Ascending aorta (tissue), 2 donors: ENCODE measurements at places on chromosomes 11 and 22. TPM values are rescaled to one million over a fixed set of nuclear protein-coding genes. Genes with fewer than 3 reads are reported as not detected.
A peak's percentile ranks its signal among the peaks of the same experiment; 100 is the strongest.

The DSCAML1 gene
- total RNA-seq = not detected

The FOXRED2 gene
- total RNA-seq = 25.9 TPM

DNA sequence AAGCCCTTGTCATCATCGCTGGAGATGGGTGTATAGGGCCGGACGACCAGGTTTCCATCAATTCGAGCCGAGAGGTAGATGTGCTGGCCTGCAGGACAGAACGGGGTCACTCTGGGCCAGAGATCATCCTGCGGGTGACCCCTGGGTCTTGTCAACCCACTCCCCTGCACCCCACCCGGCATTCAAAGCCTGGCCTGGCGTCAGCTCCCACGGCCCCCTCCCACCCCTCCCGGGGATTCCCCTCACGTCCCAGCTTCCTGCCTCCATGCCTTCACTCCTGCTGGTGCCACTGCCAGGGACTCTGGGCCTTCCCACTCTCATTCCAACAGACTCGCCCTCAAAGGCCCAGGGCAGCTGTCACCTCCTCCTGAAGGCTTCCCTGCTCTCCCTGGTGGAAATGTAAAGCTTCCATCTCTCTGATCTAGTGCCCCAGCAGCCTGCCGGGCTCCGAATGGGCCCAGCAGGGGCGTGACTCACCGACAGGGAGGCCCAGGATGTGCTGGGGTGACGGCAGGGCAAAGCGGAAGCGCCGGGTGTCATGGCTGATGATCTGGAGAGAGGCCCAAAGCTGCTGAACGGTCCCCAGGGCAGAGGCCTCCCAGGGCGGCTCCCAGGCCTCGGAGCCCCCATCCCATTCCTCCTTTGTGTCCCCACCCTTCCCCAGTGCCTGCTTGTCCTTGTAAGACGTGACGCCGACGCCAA lies 9.3 kb downstream of the ATP5MGL start:
- peak overlapping the region; percentile 93 for H3K27ac ChIP-seq
- peaks cover 8% of the 10 kb centered on the region for H3K4me1 ChIP-seq
- H3K36me3 ChIP-seq = peaks cover 87% of the 10 kb centered on the region
- H3K27me3 ChIP-seq = no peaks in the 10 kb centered on the region
- DNase-seq = no peak

DNA sequence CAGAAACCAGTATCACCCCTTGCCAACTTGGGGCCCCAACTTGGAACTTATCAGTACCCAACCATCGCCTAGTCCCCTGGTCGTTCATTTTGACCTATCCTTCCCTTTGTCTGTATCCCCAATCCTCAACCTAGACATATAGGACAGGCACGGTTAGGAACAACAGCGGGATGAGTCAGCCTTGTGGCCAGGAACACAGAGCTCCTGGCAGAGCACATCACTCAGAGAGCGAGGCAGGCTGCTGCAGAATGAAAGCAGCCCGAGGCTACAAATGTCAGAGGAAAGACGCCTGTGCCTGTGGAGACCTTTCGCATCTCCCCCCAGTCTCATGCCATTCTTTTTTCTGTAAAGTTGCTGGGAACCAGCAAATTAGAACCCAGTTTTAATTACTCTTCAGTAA lies 14.6 kb downstream of the DKK3 start:
- H3K4me1 ChIP-seq = peaks cover 7% of the 10 kb centered on the region
- no peaks in the 10 kb centered on the region for H3K27me3 ChIP-seq
- peak overlapping the region; percentile 53 for H3K27ac ChIP-seq
- H3K4me3 ChIP-seq = no peak overlapping the region
- peak; percentile 59 for DNase-seq

The BBOX1 gene
- total RNA-seq = not detected

- H3K36me3 ChIP-seq = no peaks in the 10 kb centered on the region
- no peaks in the 10 kb centered on the region for H3K27me3 ChIP-seq
- no peak overlapping the region for H3K4me3 ChIP-seq
- no peaks in the 10 kb centered on the region for H3K4me1 ChIP-seq
- DNase-seq = no peak
These were observed 241.8 kb upstream of the UBASH3B start for GRCh38 chr11:122413677-122414076.

The CYB5R2 gene
- 35.8 TPM for total RNA-seq

DNA sequence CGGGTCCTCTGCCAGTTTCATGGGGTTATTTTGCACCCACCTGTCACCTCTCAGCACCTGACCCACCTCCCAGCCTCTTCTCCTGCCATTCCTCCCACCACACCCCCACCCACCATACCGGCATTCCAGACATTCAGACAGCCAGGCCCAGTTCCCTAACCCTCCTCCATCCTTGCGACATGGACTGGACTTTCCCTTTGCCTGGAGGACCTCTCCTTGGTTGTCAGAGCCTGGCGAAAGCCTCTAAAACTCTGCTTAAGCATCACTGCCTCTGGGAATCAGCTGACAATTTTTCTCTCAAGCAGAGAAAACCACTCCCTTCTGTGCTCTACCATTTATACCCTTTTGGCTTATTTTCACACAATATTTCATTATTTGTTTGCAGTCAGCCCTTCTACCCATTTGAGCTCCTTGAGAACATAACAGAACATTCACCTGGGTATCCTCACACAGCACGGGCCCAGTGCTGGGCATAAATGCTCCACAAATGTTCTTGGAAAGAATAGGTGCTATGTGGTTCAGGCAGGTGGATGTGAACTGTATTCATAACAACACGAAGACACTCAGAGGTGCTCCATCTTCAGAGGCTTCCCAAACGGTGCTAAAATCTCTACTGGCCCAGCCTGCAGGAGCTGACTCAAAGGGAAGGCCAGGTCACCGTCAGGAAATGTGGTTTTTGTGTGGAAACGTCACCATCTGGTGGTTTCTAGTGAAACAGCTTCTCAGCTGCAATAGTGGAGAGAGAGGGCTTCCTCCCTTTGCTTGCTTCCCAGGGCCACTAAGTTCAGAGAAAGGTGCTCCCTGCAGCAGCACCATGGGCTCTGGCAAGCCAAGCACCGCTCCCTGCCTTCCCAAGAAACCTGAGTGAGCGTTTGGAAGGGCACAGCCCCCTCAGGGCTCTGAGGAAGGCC lies 10.4 kb downstream of the SPATA19 start:
- H3K4me3 ChIP-seq = no peak overlapping the region
- DNase-seq = no peak
- H3K36me3 ChIP-seq = no peaks in the 10 kb centered on the region
- H3K27ac ChIP-seq = no peak overlapping the region

The RAB36 gene
- total RNA-seq = 1.8 TPM

The HEPHL1 gene
- total RNA-seq = not detected

DNA sequence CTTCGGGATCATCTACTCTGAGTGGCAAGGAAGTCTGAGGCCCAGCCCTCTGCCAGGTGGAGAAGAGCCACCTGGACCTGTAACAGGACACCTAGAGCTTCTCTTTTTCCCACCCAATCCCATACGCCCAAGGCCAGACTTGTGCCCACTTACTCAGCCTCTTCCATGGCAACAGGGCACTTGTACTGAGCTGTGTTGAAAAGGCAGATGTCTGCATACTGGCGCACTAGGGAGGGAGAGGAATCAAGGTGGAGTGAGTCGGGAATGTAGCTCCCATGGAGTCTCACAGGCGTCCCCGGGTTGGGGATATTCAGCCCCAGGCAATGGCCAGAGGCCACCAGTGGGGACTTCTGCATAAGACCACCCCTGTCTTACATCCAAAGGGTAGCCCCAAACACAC lies 36.1 kb downstream of the TPBGL start:
- no peaks in the 10 kb centered on the region for H3K27me3 ChIP-seq
- DNase-seq = peak; percentile 44
- no peak overlapping the region for H3K27ac ChIP-seq
- peaks cover 18% of the 10 kb centered on the region for H3K36me3 ChIP-seq
- no peak overlapping the region for H3K4me3 ChIP-seq
- no peaks in the 10 kb centered on the region for H3K4me1 ChIP-seq

The MUC6 gene
- total RNA-seq = not detected

The C22orf42 gene
- total RNA-seq = not detected

DNA sequence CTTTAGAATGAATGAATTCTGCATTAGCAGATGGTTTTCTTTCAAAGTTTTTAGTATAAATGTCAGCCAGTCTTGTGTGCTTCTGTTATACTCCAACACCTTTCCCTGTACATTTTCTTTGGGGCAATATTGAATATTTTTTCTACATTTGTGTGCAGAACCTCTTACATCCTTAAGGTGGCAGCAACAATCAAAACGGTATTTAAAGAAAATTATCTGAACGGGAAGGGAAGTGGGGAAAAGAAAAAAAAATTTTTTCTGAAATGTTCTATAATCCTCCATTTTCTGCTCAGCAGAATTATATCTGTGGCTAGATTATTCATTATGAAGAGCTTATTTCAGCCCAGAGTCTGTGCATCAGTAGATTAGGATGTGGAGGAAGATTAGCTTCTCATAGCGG lies 347.3 kb upstream of the RAG2 start:
- H3K27me3 ChIP-seq = no peaks in the 10 kb centered on the region
- H3K36me3 ChIP-seq = no peaks in the 10 kb centered on the region
- H3K27ac ChIP-seq = no peak overlapping the region
- no peak for DNase-seq
- H3K4me3 ChIP-seq = no peak overlapping the region
- H3K4me1 ChIP-seq = no peaks in the 10 kb centered on the region

The GALNT18 gene
- total RNA-seq = 53.5 TPM

The LAYN gene
- 27.2 TPM for total RNA-seq

The C11orf42 gene
- total RNA-seq = not detected

DNA sequence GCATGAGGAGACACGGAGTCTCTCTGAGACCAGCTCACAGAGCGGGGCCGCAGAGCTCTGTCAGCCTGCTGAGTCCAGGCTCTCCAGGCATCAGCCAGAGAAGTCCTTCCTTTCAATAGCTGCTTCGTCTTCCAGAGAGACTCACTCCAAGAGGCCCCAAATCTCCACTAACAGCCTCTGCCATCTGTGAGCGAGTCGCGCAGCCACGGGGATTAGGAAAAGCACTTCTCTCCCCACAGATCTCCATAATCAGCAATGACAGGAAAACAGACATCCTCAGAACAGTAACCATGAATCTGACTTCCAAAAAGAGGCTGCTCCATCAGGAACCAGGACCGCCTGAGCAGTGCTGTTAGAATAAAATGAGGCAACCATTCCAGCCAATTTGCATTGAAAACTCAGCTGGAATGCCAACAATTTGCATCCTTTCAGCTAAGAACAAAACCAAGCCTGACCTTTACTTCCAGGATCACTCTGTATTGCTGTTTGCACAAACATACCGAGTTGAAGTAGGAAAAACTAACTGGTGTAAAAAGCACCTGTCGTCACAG lies 65.4 kb downstream of the SMCO4 start:
- H3K27ac ChIP-seq = no peak overlapping the region
- H3K4me3 ChIP-seq = no peak overlapping the region
- H3K4me1 ChIP-seq = no peaks in the 10 kb centered on the region
- H3K27me3 ChIP-seq = no peaks in the 10 kb centered on the region

DNA sequence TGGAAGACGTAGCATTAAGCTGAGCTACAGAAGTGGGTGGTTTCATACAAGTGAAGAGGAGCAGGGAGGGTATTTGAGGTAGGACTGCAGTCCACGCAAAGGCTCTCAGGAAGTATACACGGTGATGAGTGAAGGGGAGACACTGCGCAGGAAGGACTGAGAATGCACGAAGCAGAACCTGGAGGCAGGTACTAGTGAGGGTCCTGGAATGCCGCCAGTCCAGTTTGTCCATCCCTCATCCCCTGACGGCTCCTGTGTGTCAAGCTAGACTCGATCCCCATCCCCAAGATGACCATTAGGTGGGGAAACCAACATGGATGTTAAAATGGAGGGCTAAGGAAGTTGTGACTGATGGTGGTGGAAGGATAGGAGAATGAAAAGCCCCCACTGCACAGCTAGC lies 23.8 kb downstream of the ART5 start:
- no peak overlapping the region for H3K27ac ChIP-seq
- DNase-seq = no peak
- H3K27me3 ChIP-seq = no peaks in the 10 kb centered on the region
- no peaks in the 10 kb centered on the region for H3K4me1 ChIP-seq
- no peaks in the 10 kb centered on the region for H3K36me3 ChIP-seq

- no peak for DNase-seq
- no peaks in the 10 kb centered on the region for H3K36me3 ChIP-seq
- no peak overlapping the region for H3K4me3 ChIP-seq
- no peaks in the 10 kb centered on the region for H3K4me1 ChIP-seq
These were observed 9.7 kb downstream of the TBCEL start for GRCh38 chr11:121033635-121034034.
